ENCODE measurements at places on chromosomes 7 and 10.

- DNase-seq: no peak
- no peak overlapping the region for H3K4me3 ChIP-seq
- H3K4me1 ChIP-seq: no peaks in the 10 kb centered on the region
Measured at GRCh38 chr7:83524277-83525075, 124.5 kb downstream of the SEMA3E start.

DNA sequence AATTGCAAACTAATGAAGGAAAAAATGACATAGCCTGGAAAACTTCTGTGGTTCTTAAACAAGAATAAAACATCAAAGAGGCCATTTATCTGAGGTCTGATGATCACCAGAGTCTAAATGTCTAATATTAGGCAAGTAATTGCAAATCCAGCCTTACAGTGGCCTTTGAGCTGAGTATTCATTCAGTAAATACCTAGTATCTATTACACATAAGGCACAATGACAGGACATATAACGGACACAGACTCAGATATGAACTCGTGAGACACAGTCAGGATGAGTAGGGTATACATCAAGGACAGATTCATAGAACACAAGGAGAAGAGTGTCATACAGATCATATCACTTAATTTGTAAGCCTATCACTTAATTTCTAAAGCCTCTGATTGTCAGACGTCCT lies 16.8 kb downstream of the GPAM start:
- H3K27me3 ChIP-seq: no peaks in the 10 kb centered on the region
- no peak overlapping the region for H3K27ac ChIP-seq
- H3K36me3 ChIP-seq: peaks cover 39% of the 10 kb centered on the region

DNA sequence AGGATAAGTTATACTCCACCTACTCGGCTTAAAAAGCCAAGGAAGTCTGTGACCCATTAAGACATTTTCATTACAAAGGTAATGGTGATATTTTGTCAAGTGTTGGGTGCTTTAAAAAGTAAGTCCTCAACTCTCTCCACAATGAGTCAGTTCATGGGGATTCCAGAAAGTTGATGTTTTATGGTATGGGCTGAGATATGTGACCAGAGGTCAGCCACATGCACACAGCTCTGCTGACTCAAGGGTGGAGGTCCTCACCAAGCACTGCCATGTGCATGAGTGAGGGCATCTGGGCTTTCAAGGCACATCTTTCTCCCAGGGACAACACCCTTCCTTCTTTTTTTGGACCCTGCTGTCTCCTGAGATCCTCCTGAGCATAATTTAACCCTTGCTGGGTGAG lies 292.9 kb downstream of the PTEN start:
- peaks cover 26% of the 10 kb centered on the region for H3K4me1 ChIP-seq
- H3K27ac ChIP-seq: no peak overlapping the region
- no peaks in the 10 kb centered on the region for H3K27me3 ChIP-seq
- no peak overlapping the region for H3K4me3 ChIP-seq
- peaks cover 2% of the 10 kb centered on the region for H3K36me3 ChIP-seq

GRCh38 chr10:58651040-58651439 lies 138.4 kb downstream of the BICC1 start:
- no peaks in the 10 kb centered on the region for H3K4me1 ChIP-seq
- no peaks in the 10 kb centered on the region for H3K36me3 ChIP-seq
- H3K27ac ChIP-seq: no peak overlapping the region

DNA sequence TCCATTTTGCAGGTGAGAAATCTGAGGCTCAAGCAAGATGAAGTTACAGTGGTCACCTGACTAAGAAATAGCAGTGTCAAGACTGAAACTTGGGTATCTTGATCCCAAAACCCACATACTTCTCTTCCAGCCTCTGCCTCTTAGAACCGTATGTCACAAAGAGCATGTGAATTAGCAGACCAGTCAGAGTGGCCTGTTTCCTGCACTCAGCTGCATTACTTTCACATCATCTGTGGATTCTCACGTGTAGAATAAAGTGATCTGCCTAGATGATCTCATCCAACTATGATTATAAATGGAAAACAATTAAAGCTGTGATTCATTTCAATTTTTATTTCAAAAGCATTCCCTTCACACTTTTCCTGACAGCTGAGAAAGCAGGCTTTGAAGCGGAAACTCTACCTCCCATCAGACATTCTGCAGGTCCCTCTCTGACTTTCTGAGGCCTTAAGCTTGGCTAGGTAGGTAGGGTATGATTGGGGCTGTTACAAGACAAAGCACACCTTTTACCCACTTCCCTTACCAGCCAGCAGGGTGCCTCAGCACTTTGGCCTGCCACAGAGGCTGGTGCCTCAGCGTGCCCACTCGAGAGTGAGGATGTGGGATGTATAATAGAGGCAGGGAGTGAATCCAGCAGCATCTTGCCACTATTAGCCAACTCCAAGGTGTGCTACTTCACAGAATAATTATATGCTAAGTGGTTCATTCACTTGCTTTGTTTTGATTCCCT lies 70.2 kb upstream of the PDE1C start:
- H3K27ac ChIP-seq: no peak overlapping the region
- H3K36me3 ChIP-seq: no peaks in the 10 kb centered on the region
- H3K27me3 ChIP-seq: no peaks in the 10 kb centered on the region
- no peak overlapping the region for H3K4me3 ChIP-seq
- no peaks in the 10 kb centered on the region for H3K4me1 ChIP-seq
- DNase-seq: no peak

DNA sequence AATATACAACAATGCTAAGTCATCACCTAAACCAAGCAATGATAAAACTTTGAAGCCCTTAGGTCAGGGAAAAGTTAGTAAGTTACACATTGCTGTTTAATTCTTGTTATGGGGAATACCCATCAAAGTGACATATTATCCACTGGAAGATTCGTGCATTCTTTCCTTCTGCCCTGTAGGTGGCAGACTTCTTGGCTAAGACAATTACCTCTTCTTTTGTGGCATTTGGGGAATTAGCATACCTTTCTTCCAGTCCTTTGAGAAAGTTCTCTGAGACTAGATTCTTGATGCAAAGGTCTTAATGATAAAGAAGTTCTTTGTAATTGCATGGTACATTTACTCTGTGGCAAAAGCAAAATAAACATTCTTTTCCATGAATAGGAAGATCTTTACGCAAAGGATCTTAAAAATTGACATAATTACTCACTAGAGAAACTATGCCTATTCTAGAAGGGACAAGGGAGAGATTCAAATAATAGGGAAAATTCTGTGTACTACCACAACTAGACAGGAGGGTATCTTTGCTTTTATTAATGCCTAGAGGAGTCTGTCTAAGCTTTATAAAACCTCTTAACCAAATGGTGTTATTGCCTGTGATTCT lies 395.9 kb downstream of the GRM8 start:
- H3K36me3 ChIP-seq: no peaks in the 10 kb centered on the region
- no peak for DNase-seq
- no peak overlapping the region for H3K27ac ChIP-seq
- H3K4me1 ChIP-seq: no peaks in the 10 kb centered on the region
- H3K4me3 ChIP-seq: no peak overlapping the region
- H3K27me3 ChIP-seq: no peaks in the 10 kb centered on the region

- H3K36me3 ChIP-seq: no peaks in the 10 kb centered on the region
- H3K27ac ChIP-seq: no peak overlapping the region
- H3K4me1 ChIP-seq: no peaks in the 10 kb centered on the region
- DNase-seq: no peak
- no peak overlapping the region for H3K4me3 ChIP-seq
Measured at GRCh38 chr10:120667276-120667675, 183.9 kb upstream of the WDR11 start.

GRCh38 chr7:42221304-42221703 lies 15.7 kb downstream of the GLI3 start:
- H3K36me3 ChIP-seq: no peaks in the 10 kb centered on the region
- DNase-seq: no peak
- no peak overlapping the region for H3K4me3 ChIP-seq
- peaks cover 14% of the 10 kb centered on the region for H3K27me3 ChIP-seq

- peaks cover 2% of the 10 kb centered on the region for H3K36me3 ChIP-seq
- H3K27ac ChIP-seq: no peak overlapping the region
- no peaks in the 10 kb centered on the region for H3K4me1 ChIP-seq
- peaks cover 35% of the 10 kb centered on the region for H3K27me3 ChIP-seq
Measured at GRCh38 chr7:101560856-101561255, 68.2 kb downstream of the MYL10 start.

- H3K4me3 ChIP-seq: no peak overlapping the region
- no peak for DNase-seq
- H3K27ac ChIP-seq: no peak overlapping the region
- H3K27me3 ChIP-seq: no peaks in the 10 kb centered on the region
- H3K4me1 ChIP-seq: peaks cover 61% of the 10 kb centered on the region
Measured at GRCh38 chr7:24827027-24827426, 69.8 kb upstream of the GSDME start.

Measured in stimulated activated naive B cell treated with anti-CD40 and anti-IgM and Interleukin-4, amounts not matched to agents 10 μg/mL and 1 μg/mL and 100 μg/mL, for 72 hours (primary cell).